ENCODE measurements at places on chromosomes 2 and 18.

- no peak for DNase-seq
Measured at GRCh38 chr18:49067071-49067470, 116.3 kb upstream of the SMAD7 start.

DNA sequence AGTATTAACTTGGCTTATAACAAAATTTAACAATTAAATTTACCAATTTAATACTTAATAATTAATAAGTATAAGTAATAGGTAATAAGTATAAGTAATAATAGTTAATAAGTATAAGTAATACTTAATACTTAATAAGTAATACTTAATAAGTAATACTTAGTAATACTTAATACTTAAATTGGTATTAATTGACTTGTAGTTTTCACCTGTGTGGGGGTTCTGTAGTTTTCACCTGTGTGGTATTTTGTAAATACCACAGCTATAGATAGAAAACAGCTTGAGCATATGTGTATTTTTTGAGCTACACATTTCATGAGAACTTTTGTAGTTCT, 55.4 kb downstream of the MAPRE2 start:
- no peak for DNase-seq

DNA sequence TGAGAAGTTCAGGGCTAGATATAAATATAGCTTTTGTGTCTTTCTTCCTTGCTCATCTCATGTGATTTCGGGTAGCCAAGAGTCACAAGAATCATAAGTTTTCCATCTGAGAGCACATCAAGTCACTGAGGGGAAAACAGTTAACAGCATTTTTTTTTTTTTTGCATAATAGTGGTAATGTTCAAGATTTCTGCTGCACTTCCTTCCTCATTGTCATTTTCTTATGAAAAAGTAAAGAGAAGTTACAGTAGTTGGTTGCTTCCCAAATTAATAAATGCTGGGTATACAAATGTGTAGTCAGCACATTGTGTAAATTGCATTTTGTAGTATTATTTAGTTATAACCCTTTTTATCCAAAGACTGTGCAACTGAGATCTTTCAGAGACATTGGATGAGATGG, 93.6 kb downstream of the ZEB2 start:
- no peak for DNase-seq

DNA sequence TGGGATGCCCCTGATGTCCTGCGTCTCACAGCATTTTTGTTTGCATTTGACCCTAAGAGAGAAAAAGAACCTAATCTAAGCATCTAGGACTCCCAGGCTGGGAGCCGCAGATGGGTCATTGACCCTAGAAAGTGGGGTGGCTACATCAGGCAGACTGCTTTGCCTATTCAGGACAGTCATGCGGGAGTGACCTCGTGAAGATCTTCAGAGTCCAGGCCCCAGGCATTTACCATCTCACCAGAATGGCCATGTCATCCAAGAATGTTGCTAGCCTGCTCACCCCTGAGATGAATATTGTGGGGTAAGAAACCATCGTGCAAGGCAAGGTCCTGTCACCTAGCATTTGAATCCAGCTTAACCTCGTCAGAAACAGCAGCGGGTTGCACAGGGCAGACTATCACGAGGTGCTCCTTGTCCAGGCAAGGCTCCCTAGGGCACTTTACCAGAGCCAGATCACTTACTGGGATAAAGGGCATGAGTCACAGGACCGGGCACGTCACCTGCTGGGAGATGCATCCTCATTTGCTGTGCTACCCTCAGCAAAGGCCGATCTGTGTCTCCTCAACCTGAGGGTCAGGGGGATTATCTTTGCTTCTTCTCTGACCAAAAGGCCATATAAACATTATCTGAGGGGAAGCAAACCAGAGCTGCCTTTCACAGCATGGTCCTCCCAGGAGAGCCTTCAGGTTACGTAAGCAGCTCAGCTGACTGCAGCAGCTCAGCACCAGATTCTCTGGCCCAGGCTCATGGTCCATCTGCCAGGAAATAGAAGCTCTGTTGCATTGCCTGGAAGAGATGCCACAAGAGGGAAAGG, 162.3 kb downstream of the ACKR3 start:
- DNase-seq = no peak

DNA sequence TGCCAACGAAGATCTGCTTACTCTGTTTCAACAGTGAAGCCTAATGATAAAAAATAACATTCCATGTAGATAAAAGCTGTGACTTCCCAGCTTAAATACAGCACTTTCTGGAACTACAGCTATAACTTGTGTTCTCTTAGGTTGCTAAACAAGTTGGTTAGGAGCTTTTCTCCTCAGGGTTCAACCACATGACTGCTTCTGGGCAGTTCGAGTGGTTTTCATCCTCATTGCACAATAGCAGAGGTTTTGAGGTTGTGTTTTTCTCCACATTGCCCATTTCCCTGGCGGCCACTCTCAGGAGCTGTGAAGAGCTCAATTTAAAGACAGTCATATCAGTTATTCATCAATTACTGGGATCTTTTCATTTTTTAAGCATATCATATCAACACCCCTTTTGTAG, 102.2 kb upstream of the CYP1B1 start:
- DNase-seq = no peak

DNA sequence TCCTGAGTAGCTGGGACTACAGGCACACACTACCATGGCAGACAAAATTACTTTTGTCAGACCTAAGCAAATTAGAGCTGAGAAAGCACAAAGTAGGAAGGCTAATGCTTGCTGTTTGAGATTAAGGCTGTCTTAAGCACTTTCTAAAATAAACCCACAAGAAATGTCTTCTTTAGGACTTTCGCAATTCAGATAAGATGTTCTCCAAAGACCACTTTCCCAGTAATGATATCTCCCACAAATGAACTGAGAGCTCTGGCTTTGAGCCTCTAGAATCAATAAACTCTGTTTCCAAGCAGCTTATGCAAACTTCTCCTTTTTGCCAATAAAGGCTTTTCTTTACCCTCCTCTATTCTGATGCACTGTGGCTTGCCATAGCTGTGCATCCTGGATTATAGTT, 32.0 kb upstream of the GALNT1 start:
- no peak for DNase-seq

DNA sequence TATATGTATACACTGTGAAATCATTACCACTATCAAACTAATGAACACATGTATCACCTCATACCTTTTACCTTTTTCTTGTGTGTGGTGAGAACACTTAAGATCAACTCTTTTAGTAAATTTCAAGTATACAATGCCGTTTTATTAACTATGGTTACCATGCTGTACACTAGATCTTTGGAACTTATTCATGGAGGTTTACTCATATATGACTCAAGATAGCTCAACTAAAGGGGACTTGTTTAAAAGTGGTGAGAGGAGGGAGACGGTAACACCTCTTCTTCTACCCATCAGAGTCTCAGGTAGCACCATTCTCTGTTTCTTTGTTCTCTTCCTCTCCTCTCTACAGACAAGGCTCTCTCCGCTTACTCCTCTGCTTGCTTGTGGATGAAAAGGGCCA, 36.1 kb upstream of the TMEM178A start:
- no peak for DNase-seq

DNA sequence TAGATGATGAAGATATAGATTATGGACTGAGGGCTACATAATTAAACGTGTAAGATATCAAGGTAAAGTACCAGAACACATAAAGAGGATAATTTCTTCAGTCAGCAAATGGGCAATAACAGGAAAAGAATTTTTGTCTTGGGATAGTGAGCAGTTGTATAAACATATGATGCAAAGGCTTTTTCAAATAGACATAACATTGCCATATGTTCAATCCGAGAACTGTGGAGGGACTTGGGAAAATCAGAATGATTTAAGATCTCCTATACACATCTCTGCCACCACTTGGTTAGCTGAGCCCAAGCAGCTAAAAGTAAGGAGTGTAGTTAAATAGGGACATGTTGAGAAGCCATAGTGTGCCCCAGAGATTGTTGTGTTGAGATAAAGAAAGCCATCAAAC, 287.6 kb upstream of the ZNF521 start:
- no peak for DNase-seq

- no peak for DNase-seq
Measured at GRCh38 chr2:76274160-76274559, 563.4 kb upstream of the GCFC2 start.

- peak; percentile 74 for DNase-seq
Measured at GRCh38 chr2:86035883-86036668, 69.6 kb downstream of the POLR1A start.

DNA sequence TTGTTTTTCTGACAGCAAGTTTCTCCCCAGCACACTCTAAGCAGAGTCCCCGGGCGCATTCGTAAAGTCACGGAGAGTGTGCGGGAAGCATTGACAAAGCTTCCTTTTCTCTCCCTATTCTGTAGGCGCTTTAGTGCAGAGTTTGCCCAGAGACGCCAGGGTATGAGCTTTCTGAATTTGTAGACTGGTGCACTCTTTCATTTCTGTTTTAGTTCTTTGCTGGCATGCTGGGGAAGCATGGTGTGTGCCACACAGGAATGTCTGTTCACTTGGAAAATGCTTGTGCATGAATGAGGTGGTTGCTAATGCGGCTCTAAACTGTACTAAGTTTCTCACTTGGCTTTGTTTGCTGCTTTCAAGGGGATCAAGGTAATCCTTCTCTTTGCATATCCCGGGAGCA, 102.6 kb downstream of the RTN4 start:
- no peak for DNase-seq

- no peak for DNase-seq
Measured at GRCh38 chr2:208359632-208359986, 47.0 kb upstream of the PTH2R start.

DNA sequence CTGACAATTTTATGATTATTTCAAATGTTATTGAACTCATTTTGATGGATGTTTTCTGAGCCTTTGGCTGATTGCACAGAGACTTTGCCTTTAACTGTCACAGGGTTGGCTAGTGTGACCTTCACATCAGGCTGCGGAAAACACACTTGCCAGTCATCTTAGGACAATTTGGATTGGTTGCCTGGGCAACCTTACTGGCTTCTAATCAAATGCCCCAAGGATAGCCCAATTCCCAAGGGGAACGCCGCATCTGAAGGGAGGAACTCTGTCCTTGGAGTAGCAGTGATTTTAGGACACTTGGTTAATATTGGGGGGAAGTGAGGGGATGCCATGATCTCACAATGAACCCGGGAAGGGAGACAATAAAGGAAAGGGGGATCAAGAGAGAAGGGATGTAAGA, 29.5 kb downstream of the OSBPL6 start:
- no peak for DNase-seq

GRCh38 chr2:30161929-30162706, 15.3 kb downstream of the YPEL5 start:
- DNase-seq = no peak

Data from activated CD4-positive, alpha-beta T cell treated with anti-CD3 and anti-CD28 coated beads, Interleukin-2, amount 50 U/mL, for 1 hour (primary cell).